ENCODE measurements at places on chromosomes 13 and 19.

GRCh38 chr13:31159306-31159705 lies 2.4 kb downstream of the HSPH1 start:
- no peak for DNase-seq

GRCh38 chr13:50377726-50378270 lies 362.6 kb downstream of the KCNRG start:
- no peak for DNase-seq

GRCh38 chr19:2764945-2765344 lies 18.1 kb downstream of the SGTA start:
- DNase-seq, result no peak

GRCh38 chr13:64648293-64648692 lies 2581.8 kb downstream of the PCDH9 start:
- DNase-seq, result no peak

DNA sequence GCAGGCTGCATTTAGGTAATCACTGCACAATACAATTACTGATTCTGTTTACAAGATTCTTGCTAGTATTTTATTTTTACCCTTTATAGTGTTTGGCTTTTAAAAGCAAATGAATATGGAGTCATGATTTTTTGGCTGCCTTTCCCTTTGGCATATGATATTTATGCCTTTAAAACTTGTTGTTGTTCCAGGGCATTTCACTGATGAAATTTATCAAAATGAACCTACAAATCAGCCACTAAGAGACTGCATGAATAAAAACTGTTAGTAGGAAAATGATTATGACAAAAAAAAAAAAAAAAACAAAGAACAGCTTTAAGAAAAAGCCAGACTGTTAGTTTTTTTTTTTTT lies 2.6 kb downstream of the CPB2 start:
- no peak for DNase-seq

GRCh38 chr13:48652851-48653471 lies 768 bp upstream of the CYSLTR2 start:
- no peak for DNase-seq

GRCh38 chr19:34454685-34455084 lies 26.5 kb downstream of the UBA2 start:
- no peak for DNase-seq

DNA sequence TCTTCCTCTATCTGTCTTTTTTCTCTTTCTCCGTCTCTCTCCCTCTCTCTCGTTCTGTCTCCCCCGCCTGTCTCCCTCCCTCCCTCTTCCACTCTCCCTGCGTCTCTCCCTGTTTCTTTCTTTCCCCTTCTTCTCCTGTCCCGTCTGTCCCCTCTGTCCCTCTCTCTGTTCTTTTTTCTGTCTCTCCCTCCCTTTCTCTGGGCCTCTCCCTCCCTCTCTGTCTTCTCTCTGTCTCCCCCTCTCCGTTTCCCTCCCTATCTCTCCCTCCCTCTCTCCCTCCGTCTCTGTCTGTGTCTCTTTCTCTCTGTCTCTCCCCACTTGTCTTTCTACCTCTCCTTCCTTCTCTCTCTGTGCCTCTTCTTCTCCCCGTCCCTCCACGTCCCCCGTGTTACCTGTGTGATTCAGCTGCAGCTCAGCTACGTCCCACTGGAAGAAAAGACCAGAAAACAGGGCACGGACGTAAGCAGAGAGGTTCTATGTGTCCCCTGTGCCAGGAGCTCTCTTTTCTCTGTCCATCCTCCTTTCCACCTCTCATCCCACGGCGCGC lies 1.2 kb downstream of the CD70 start:
- DNase-seq, result no peak
